Activated CD4-positive, alpha-beta T cell treated with anti-CD3 and anti-CD28 coated beads, Interleukin-2, amount 10 ng/mL, durations not matched to agents 24 days and 14 days (primary cell): ENCODE measurements at places on chromosomes 11 and 22. TPM values are rescaled to one million over a fixed set of nuclear protein-coding genes. Genes with fewer than 3 reads are reported as not detected.

DNA sequence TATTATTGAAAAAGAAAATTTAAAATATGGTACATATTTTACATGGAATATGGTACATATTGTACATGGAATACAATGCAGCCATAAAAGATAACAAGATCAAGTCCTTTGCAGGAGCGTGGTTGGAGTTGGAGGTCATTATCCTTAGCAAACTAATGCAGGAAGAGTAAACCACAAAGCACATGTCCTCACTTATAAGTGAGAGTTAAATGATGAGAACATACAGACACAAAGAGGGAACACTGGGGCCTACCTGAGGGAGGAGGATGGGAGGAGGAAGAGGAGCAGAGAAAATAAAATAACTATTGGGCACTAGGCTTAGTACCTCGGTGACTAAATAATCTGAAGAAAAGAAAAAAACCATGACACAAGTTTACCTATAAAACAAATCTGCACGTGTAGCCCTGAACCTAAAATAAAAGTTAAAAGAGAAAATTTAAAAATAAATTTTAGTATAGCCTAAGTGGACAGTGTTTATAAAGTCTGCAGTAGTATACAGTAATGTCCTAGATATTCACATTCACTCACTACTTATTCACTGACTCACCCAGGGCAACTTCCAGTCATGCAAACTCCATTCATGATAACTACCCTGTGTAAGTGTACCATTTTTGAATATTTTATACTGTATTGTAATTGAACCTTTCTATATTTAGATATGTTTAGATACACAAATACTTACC, 204.4 kb downstream of the FAM76B start:
- H3K4me3 ChIP-seq, result no peak overlapping the region
- H3K27me3 ChIP-seq, result no peaks in the 10 kb centered on the region
- H3K4me1 ChIP-seq, result peaks cover 19% of the 10 kb centered on the region
- peak overlapping the region; percentile 46 for H3K27ac ChIP-seq
- DNase-seq, result peak; percentile 11

- no peak for DNase-seq
- H3K27ac ChIP-seq, result no peak overlapping the region
- no peak overlapping the region for H3K4me3 ChIP-seq
- no peaks in the 10 kb centered on the region for H3K36me3 ChIP-seq
These were observed 26.6 kb upstream of the TLCD5 start for GRCh38 chr11:120298461-120298860.

DNA sequence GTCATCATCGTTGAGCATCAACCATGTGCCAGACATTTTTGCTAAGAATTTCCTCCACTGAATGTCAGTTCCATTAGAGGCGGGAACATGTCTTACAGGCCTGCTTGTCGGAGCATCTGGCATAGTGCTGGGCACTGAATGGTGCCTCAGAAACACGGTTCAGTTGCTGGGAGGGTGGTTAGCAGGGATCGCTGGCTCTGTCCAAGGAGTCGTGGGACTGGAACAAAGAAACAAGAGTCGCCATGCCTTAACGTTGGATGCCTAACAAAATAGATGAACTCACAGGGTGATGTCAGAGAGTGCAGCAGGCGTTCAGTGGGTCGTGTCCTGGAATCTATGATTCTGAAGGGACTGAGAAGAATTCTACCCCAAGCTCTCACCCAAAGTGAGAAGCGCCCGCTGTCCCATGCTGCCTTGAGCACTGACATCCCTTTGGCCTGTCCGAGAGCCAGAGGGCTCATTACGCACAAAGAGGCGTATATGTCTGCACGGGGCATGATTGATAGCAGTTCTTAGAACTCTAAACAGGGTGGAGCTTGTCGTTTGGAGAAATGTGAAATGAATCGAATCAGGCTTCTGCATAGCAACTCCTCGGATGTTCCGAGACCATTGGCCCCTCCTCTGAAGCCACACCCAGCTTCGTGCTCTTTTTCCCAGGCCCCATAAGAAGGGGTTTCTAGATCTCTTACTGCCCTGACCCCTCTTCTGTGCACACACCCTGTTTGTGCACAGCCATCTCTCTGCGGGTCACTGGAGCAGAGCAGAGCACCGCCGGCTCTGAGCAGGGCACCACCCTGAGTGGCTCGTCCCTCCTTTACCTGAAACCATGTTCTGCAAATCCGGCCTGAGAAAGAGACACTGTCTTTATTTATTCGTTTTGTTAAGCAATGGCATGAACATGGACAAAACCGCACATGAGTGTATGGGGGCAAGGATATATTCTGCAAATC, 113.1 kb upstream of the B3GAT1 start:
- H3K4me1 ChIP-seq, result no peaks in the 10 kb centered on the region
- H3K4me3 ChIP-seq, result no peak overlapping the region
- H3K36me3 ChIP-seq, result no peaks in the 10 kb centered on the region
- no peak overlapping the region for H3K27ac ChIP-seq

- H3K4me1 ChIP-seq, result peaks cover 8% of the 10 kb centered on the region
- H3K27ac ChIP-seq, result no peak overlapping the region
- H3K27me3 ChIP-seq, result no peaks in the 10 kb centered on the region
- peaks cover 13% of the 10 kb centered on the region for H3K36me3 ChIP-seq
- DNase-seq, result no peak
These were observed 16.3 kb upstream of the SUSD2 start for GRCh38 chr22:24164940-24165339.

The OR56A1 gene
- total RNA-seq, result not detected in 2 replicates

The GRM5 gene
- not detected in 2 replicates for total RNA-seq

The HEPN1 gene
- not detected in 2 replicates for total RNA-seq

The TYMP gene
- 62.1 and 63.0 TPM in 2 replicates for total RNA-seq

The TBRG1 gene
- total RNA-seq, result 31.0 and 31.6 TPM in 2 replicates
